ENCODE measurements at places on chromosomes 1 and 21.

GRCh38 chr1:2528016-2528415 lies 1.6 kb upstream of the PANK4 start:
- DNase-seq = no peak

DNA sequence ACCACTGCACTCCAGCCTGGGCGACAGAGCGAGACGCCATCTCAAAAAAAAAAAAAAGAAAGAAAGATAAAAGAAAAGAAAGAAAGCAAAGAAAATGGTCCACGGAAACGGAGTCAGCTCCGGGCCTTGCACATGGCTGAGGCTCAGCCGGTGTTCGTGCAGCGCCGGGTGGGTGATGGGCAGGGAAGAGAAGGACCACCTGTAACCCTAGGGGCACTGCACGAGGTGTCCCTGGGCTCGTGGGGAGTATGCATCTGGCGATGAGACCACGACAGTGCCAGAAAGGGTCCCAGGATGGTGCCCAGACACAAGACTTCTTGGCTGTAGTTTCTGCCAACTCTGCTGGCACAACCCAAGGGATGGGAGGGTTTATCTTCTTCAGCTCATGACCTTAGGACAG lies 5.8 kb downstream of the CDA start:
- no peak for DNase-seq

DNA sequence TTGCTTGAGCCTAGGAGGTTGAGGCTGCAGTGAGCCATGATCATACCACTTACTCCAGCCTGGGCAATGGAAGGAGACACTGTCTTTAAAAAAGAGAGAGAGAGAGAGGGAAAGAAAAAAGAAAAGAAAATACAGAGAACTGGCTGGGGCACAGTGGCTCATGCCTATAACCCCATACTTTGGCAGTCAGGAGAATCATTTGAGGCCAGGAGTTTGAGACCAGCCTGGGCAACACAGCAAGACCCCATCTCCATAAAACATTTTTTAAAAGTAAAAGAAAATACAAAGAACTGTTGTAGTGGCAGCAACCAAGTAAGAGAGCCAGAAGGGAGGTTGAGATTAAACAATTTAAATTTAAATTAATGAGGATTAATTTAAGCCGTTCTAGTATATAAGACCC lies 39.8 kb downstream of the WDTC1 start:
- DNase-seq = no peak

DNA sequence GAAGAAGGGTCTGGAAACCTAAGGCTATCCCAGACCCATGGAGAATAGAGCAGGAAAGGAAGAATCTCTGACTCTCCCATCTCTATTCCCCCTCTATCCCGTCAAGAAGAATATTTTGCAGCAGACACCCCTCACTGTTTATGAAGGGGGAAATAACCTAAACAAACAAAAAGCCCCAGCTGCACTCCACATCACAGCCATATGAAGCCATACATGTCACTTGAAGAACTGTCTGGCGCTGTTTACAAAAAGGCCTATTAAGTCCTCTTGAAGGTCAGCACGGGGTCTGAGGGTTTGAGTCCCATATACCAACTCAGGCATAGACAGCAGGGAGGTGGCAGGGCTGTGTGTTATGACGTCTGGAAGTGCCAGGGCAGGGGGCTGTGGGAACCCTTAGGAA lies 31.4 kb downstream of the TRABD2B start:
- DNase-seq = no peak

GRCh38 chr1:163912170-163912884 lies 590.6 kb downstream of the NUF2 start:
- no peak for DNase-seq

DNA sequence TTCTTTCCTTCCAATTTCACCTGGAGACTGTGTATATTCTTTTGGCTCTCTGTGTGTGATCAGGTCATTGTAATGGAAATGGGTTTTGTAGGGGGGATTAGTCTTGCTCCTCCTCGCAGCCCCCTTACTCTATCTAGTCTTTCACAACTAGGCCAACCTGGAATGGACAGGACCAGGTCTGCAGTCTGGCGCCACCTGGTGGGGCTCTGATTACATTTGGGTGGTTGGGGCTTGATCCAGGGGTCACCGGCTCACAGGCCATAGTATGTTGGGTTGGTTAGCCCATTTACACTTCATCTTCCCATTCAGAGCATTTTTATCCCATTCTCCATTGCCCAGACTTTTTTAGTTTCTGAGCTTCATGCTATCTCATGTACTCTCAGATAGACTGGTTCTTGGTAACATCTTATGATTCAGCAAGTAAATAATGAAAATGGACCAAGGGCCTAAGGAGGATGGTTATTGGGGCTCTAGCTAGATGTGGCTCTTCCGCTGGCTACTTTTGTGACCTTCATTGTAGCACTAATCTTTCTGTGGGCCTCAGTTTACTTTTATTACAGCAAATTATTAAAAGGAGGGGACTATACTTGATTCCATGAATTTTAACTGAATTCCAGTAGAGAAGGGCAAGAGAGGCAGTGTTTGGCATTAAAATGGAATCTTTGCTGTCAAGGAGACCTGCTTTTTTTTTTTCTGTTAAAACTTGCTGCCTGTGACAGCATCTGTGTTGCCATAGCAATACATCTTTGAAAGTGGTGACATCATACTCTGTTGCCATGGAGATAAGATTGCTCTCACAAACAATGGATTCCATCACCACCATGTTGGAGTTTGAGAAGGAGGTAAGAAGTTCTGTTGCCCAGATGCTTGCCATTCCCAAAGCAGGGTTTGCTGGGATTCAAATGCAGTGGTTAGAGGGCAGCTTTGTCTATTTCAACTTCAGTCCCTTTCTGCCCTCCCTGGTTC lies 150.1 kb downstream of the PLXNA2 start:
- DNase-seq = peak; percentile 67

DNA sequence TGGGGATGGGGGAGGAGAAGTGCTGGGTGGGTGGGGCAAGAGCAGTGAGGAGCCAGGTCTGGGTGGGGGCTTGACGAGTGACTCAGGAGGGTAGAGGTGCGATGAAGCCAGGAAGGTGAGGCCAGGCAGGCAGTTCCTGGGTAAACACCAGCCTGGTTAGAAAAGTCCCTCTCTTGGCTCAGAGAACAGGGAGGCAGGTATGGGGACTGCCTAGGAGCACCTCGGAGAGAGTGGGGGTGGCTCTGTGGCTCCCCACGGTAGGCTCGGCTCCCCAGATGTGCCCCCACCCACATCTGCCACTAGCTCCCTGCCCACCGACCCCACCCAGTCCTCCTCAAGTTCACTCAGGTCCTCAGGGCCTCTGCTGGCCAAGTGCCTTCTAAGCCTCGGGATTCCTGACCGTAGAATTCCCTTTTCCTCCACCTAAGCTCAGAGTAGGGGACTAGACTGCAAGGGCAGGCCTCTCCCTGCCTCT lies 1.2 kb downstream of the HSPG2 start:
- DNase-seq = no peak

- DNase-seq = no peak
Measured at GRCh38 chr21:32099812-32100416, 178.9 kb downstream of the MIS18A start.

GRCh38 chr1:181295217-181295616 lies 188.1 kb upstream of the CACNA1E start:
- no peak for DNase-seq

GRCh38 chr1:66231217-66231616 lies 302.7 kb upstream of the SGIP1 start:
- no peak for DNase-seq

- DNase-seq = no peak
Measured at GRCh38 chr1:160608057-160608456, 28.8 kb upstream of the CD84 start.

DNA sequence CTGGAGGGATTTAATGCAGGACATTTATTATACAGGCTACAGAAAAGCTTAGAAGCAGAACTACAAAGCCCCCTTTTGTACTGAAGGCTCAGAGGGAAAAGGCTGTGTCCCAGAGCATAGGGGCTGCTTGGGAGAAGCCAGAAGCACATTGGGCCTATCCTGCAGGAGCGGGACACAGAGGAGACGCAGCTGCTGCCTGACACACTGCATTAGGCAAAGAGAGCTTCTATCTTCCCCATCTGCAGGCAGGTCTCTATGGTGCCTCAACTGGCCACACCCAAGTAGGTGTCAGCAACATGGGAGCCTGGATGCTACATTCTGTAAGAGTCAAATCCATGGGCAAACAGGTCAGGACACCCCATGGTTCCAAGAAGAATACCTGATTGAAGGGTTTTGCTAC lies 595.9 kb downstream of the AJAP1 start:
- no peak for DNase-seq

DNA sequence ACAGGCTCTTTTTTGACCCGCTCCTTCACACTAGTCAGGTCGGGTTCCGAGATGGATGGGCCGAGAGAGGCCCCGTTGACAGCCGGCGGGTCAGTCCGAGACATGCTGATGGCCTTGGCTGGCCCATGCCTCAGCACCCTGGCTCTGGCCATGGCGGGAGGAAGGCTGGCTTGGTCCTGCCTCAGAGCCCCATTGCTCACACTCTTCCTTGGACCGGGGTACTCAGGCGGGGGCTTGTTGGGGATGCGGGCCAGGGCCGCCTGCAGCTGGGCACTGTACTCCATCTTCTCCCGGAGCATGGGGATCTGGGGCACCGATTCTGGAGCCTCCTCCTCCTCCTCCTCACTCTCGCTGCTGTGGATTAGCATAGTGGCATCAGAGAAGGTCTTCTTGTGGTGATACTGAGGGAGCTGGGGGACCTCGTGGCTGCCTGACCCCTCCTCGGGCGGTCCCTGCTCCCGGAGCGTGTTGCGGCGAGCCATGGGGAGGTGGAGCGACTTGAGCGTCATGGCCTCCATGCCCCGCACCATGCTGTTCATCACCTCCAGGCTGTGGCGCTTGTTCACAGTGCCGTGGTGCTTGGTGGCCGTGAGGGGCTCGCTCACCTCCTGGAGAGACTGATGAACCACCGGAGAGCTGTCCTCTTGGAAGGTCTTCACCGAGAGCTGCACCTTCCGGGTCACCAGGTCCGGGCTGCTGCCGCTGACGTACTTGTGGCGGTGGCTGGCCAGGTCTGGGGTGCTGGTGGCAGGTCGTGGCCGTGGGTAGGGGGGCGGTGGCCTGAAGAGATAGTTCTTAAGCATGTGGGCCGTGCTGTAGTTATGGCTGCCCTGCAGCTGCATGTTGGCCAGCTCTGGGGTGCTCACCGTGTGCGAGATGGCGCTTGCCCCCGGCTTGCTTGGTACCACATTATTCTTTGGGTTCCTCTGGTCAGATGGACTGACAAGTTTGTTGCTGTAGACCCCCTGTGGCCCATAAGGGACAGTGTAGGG lies 102.7 kb downstream of the SMYD2 start:
- no peak for DNase-seq

- no peak for DNase-seq
Measured at GRCh38 chr1:19032701-19033514, 76.4 kb upstream of the IFFO2 start.

- peak; percentile 78 for DNase-seq
Measured at GRCh38 chr1:235888119-235888643, 21.5 kb upstream of the LYST start.

- DNase-seq = peak; percentile 42
Measured at GRCh38 chr1:181508486-181509165, 25.3 kb downstream of the CACNA1E start.

DNA sequence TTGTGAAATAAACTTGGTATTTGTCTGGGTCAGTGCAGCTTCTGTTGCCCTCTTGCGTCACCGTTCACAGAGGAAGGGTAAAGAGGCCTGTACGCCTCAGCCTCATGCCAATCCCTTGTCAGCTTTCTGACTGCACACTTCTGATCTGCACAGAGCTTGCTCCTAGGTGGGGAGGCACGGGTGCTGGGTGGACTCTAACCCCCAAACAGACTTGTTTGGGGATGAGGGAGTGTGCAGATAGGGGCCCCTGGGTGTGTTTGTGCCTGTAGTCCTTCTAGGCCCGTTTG lies 803 bp upstream of the B4GALT2 start:
- DNase-seq = no peak

DNA sequence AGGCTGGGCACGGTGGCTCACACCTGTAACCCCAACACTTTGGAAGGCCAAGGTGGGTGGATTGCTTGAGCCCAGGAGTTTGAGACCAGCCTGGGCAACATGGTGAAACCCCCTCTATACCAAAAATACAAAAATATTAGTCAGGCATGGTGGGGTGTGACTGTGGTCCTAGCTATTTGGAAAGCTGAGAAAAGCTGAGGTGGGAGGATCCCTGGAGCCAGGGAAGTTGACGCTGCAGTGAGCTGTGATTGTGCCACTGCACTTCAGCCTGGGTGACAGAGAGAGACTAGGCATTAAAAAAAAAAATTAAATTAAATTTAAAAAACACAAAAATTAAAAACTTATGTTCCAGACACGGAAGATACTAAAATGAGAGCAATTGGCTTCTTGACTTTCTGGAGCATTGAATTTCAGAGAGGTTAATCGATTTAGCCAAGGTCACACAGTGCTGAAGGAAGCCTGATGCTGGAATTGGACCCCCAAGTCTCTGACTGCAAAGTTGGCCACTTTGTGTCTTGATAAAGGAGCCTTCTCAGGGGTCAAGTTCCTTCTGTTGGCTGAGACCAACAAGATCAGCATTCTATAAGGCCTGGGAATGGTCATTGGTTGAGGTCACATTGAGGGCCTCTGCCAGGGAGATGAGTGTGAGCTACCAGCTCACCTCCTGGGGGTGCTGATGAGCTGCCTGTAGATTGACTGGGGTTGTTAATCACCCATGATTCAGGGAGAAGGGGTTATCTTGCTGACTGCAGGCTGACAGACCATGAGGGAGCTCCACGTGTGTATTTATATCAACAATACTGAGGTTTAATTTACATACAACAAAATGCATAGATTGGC lies 54.3 kb downstream of the RPS6KA1 start:
- DNase-seq = no peak

DNA sequence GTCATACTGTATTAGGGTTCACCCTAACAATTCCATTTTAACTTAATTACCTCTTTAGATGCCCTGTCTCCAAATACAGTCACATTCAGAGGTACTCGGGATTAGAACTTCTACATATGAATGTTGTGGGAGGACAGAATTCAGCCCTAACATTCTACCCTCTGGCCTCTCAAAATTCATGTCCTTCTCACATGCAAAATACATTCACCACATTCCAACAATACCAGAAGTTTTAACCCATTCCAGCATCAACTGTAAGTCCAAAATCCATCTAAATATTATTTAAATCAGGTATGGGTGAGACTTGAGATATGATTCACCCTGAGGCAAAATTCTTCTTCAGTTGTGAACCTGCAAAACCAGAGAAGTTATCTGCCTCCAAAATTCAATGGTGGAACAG lies 14.5 kb downstream of the LY9 start:
- DNase-seq = no peak

All from GM13976 (cell line).